ENCODE measurements at places on chromosomes 1 and 21. TPM values are rescaled to one million over a fixed set of nuclear protein-coding genes. Genes with fewer than 3 reads are reported as not detected.

- DNase-seq, result no peak
These were observed 32.0 kb upstream of the PSEN2 start for GRCh38 chr1:226838456-226838855.

GRCh38 chr1:53600561-53600960 lies 138.4 kb downstream of the GLIS1 start:
- no peak for DNase-seq

GRCh38 chr1:24714859-24715520 lies 30.3 kb upstream of the CLIC4 start:
- no peak for DNase-seq

DNA sequence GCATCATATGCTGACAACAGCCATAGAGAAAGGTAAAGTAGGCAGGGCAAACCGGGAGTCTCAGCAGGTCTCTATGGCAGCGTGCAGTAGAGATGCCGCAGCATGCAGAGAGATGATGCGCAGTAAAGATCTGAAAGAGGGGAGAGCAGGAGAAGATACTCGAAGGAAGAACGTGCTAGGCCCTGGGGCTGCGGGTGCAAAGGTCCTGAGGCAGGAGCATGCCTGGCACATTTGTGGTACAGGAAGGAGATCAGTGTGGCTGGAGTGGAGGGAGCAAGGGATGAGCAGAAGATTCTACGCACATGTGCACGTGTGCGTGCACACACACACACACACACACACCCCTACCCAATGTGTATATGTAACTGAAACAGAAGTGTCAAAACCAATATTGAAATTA lies 45.0 kb downstream of the ARHGEF10L start:
- DNase-seq, result no peak

- peak; percentile 8 for DNase-seq
These were observed 7.3 kb downstream of the GLMN start for GRCh38 chr1:92291372-92291999.

- no peak for DNase-seq
These were observed 53.2 kb downstream of the TRIM33 start for GRCh38 chr1:114457675-114458236.

- DNase-seq, result no peak
These were observed 3.5 kb upstream of the TFF1 start for GRCh38 chr21:42369821-42370220.

DNA sequence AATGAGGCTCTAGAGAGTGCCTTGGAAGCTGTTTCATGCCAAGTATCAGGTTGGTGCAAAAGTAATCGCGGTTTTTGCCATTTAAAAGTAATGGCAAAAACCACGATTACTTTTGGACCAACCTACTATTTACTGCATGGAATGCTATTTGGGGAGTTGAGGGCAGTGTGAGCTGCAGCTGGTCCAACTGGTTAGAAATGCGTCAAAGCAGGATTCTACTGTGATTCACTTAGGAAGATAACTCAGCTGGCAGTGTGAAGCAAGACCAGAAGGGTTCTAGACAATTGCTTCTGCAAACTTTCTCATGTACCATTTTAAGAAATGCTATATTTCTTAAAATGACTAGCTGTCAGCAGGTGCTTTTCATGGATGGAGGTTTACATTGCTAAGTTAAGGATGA lies 21.2 kb upstream of the PLA2G2C start:
- no peak for DNase-seq

DNA sequence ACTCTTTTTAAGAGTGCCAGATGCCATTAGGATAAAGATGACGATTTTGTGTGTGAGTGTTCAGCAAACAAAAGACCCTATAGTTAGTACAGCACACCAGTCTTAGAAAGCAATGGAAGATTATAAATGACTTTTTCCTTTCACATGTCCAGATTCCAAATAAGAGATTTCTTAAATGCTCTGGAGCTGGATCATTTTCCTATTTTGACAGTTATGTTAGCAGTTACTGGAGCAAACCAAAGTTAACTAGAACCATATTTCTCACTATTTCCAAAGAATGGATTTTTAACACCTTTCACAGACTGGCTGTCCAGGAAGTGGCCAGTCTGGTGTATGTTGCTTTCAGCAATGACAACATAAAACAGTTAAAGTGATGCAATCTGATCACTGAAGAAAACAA lies 905.8 kb upstream of the ADGRL2 start:
- DNase-seq, result no peak

DNA sequence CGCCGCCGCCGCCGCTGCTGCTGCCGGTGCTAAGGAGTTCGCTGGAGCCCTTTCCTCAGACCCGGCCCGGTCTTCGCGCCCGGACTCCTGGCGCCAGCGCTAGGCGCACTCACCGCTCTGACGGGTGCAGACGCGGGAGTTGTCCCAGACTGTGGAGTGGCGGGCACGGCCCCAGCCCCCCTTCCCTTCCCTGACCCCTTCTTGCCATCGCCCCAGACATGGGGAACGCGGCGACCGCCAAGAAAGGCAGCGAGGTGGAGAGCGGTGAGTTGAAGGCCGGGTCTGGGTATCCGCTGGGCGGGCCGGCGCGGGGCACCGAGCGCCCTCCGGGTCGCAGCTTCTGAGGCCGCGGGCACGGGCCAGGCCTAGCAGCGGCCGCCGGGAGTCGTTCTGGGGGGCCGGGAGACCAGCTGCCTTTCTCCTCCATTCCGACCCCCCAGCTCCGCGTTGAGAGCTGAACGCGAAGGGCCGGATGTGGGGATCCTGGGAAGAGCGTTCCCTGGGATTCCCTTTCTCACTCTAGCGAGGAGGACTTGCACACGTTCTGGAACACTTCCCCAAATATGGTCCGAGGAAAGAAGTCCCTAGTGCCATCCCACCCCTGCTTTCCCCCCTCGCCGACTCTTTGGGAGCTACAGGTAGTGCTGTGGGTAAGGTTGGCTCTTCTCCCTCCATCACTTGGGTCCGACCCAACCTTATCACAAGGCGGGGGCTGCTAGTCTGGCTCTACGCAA lies 65.8 kb upstream of the PRKACB start:
- peak; percentile 9 for DNase-seq

DNA sequence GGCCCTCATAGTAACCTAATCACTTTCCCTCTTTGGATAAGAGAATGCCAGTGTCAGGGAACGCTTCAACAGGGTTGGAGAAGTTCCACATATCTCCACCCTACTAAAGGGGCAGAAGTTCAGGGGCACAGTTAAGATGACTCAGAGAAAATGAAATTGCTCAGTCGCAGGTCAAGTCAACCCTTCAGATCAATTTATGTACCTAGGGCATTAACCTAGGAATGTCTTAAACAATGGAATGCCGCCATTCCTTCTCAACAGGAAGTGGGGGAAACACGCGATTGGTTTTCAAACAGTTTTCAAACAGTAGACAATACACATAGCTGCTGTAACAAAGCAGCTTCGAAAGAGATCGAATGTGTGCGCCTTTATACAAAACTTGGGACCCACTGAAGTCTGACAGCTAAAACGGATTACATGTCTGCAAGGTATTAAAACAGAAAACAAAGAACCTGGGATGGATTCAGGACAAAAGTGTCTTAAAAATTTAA lies 897 bp downstream of the SLC25A24 start:
- no peak for DNase-seq

Gene LYPD8
- not detected for total RNA-seq

Gene OLIG2
- total RNA-seq, result not detected

Gene C8B
- not detected for total RNA-seq

Gene PLD5
- 1.8 TPM for total RNA-seq

Gene PKLR
- not detected for total RNA-seq
